ENCODE measurements at places on chromosomes 1 and 21.

- peak; percentile 54 for DNase-seq
Observed at GRCh38 chr1:247294282-247294681, 37.4 kb downstream of the ZNF496 start.

DNA sequence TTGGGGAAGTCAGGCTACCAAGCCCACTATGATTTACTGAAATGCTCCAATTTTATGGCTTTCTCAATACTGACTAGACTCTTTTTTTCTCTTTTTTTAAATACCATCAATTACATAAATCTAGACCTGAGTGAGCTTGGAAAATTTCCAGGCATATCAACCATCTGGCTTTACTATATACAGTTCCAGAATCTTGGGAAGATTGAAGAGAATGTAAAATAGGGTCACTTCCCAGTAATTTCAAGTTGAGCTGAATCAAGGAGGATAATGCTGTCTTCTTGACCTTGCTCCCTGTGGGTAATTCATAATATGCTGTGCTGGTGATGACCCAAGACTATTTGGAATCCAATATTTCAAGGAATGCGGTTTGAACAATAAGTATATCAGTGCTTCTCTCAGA lies 108.1 kb downstream of the MAP3K21 start:
- no peak for DNase-seq

GRCh38 chr1:214379236-214379970 lies 98.4 kb downstream of the SMYD2 start:
- no peak for DNase-seq

DNA sequence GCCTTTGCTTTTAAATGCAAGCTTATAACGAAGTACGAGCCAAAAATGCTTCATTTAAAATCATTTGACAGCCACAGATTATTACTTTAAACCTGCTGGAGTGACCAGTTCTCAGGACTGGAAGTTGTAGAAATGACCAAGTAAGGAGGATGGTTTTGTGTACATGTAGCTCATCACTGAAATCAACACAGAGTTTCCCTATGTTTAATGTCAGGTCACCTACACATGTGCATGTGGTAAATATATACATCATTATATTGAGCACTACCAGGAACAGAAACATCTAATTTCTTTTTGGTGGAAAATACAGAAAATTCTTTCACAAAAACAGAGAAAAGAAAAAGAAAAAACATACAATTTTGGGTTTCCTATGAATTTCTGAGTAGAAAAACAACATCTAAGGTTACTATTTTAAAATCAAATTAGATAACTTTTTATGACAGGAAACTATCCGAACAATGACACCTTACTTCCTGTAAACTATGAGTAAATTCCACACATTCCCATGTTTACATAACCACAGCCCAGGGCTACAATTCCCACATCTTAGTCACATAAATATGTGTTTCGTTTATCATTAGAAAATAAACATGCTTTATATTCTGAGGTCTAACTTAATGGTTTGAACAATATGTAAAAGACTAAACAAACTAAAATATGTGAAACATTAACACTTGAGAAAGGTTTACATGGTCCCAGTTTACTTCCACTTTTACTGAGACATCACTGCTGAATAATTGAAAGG lies 73.6 kb downstream of the ZNF281 start:
- DNase-seq, result peak; percentile 25

All from kidney glomerular epithelial cell (primary cell).